ENCODE measurements at places on chromosomes 4 and X.

DNA sequence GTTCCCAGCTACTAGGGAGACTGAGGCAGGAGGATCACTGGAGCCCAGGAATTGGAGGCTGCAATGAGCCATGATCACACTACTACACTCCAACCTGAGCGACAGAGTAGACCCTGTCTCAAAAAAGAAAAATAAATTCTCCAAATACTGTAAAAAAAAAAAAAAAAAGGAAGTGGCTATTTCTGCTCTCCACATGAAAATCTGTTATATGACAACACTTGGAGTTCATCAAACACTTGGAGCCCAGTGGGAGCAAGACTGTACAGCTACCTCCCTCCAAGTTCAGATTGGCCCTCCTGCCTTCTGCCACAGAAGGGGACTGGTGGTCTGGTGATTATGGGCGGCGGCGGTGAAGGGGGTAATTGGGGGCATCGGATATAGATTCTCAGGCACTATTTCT is 9.0 kb upstream of the CLDN34 start:
- no peak for DNase-seq

GRCh38 chr4:132334081-132334480 is 815.0 kb upstream of the PCDH10 start:
- DNase-seq = no peak

DNA sequence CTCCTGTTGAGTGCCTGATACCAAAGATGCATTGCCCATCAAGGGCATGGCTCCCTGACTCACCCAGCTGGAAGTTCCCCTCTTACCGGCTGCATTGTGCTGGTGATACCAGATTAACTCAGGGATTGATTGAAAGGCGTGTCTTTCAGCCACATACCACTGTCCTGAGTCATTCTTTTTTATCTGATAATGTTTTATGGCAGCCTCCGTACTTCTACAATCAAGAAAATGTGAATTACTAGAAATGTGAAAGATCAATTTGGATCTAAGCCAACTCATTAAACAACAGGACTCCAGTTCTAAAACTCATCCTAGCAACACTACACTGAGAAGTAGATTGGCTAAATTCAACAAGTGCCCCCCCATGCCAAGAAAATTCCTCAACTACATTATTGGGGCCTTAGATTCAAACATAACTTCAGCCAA is 40.0 kb downstream of the TXK start:
- no peak for DNase-seq

- DNase-seq = no peak
Measured at GRCh38 chr4:105543346-105543745, 9.1 kb upstream of the ARHGEF38 start.

DNA sequence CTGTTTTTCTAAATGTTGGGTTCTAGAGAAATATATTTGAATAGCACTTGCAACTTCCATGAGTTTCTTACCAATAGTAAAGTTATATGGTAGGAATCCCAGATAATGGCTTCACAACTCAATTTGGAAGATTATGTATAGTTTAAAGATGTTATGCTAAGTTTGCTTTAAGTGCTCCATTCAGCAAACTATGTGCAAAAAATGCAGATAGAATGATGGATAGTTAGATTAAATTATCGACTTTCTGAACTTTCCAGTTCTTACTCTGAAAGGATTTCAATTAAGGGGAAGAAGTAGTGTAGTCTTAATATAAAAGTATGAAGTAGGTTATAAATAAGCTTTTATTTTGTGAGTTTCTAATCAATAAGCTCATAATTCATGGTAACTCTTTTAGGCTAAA is 60.7 kb upstream of the NFKB1 start:
- DNase-seq = no peak

- no peak for DNase-seq
Measured at GRCh38 chr4:6177587-6178197, 22.7 kb downstream of the JAKMIP1 start.

GRCh38 chr4:8311101-8312068 is 41.8 kb downstream of the HTRA3 start:
- DNase-seq = no peak

DNA sequence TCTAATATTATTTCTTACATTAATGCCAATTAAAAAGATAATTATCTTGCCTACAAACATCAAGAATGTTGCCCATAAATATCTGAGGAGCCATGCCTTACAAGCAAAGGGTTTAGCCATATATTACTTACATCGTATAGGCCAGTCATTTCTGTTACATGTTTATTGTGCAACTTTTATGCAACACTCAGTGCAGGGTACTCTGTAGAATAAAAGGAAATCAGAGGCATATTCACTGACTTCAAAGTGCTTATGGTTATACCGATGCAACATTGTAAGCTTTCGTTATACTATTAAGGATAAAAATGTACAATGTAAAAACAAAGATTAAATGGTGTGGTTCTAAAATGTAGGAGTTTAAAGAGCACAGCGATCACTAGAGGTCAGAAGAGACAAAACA is 315.9 kb downstream of the PCDH10 start:
- no peak for DNase-seq
